Posterior cingulate gyrus (tissue), 11 donors: ENCODE measurements at places on chromosomes 4 and X.

GRCh38 chr4:40822420-40823166 lies 72.8 kb downstream of the NSUN7 start:
- no peak for DNase-seq

GRCh38 chrX:30627818-30628652 lies 25.2 kb upstream of the GK start:
- no peak for DNase-seq

- no peak for DNase-seq
These were observed 89.2 kb downstream of the CDS1 start for GRCh38 chr4:84672177-84672576.

DNA sequence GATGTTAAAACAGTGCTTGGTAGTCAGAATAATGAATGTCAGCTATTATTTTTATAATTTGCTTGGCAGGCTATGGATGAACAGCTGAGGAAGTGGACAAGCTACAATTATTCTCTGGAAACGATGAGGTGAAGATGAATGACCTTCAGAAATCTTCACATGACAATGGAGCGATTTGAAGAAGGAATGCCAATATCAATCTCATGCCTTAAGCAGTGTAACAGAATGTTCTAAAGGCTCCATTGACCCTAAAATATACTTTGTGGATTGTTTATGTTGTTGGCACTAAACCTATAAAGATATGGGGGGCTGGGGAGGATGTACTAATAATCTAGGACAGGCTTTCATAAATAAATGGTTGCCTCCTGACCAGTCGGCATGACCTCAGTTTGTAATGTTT lies 36.2 kb downstream of the COL25A1 start:
- no peak for DNase-seq

- no peak for DNase-seq
These were observed 15.6 kb downstream of the ALPK1 start for GRCh38 chr4:112312610-112313239.

DNA sequence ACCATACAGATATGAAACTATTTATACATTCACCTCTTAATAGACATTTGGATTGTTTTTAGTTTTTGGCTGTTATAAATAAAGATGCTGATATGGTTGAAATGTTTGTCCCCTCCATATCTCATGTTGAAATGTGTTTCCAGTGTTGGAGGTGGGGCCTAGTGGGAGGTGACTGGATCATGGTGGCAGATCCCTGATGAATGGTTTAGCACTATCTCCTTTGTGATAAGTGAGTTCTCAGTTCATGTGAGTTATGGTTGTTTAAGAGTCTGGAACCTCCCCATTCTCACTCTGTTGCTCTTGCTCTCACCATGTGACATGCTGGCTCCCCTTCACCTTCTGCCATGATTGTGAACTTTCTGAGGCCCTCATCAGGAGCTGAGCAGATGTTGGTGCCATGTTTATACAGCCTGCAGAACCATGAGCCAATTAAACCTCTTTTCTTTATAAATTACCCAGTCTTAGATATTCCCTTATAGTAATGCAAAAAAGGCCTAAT lies 12.2 kb upstream of the CLGN start:
- DNase-seq: no peak

GRCh38 chrX:28920153-28920943 lies 333.1 kb downstream of the IL1RAPL1 start:
- DNase-seq: no peak

DNA sequence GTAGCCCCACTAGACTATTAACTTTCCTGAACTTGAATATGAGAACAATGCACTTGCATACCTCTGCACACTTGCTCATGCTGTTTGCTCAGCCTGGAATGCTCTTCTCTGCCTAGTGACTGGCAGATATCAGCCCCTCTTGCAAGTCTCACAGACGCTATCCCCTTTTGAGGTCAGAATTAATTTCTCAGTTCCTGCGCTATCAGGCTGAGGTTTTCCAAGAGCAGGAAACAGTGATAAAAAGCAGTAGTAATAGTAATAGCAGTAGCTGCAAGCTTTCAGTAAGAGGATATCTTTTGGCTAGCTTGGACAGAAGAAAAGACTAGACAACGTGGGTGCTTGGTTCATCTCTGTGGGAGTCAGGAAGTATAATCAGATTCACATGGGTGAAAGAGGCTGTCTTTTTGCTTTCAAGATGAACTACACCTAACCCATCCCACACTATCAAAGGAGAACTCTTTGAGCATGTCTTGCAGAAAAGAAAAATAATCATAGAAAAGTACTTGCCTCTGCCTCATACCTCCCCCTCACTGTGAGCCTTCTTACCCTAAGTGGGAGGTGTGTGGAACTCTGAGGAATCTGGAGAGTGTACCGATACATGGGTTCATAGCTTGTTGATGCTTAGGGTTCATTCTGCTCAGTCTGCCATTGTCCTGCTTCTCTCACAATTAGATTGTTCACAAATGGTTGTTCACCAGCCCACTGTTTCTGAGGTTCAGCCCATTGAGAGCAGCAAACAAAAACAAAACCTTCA lies 11.3 kb upstream of the DRP2 start:
- DNase-seq: no peak

GRCh38 chr4:158857951-158858350 lies 89.1 kb downstream of the FNIP2 start:
- no peak for DNase-seq

DNA sequence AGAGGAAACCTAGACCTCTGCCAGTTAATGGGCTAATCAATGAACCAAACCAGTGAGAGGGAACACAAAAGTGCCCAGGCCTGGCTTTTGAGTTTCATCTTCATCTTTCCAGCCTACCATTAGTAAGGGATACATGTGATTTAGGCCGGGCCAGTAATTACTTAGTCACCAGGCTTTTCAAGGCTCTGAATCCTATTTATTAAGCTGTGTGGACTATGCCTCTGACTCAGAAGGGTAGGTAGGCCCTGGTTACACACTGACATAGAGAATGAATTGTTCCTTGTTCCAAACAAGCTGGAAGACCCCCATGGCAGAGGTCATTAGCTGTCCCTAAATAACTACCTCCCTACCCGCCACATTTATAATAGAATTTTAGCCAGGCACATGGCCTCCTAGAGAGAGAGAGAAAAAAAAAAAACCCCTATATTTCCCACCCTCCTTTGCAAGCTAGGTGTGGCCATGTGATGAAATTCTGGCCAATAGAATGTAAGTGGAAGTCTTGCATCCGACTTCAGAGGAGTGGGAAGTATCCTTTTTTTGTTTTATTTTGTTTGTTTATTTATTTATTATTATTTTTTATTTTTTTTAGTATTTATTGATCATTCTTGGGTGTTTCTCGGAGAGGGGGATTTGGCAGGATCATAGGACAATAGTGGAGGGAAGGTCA lies 112.3 kb upstream of the BCOR start:
- DNase-seq: no peak
